Right renal pelvis (tissue), 4 donors: ENCODE measurements at places on chromosomes 16 and 17.

DNA sequence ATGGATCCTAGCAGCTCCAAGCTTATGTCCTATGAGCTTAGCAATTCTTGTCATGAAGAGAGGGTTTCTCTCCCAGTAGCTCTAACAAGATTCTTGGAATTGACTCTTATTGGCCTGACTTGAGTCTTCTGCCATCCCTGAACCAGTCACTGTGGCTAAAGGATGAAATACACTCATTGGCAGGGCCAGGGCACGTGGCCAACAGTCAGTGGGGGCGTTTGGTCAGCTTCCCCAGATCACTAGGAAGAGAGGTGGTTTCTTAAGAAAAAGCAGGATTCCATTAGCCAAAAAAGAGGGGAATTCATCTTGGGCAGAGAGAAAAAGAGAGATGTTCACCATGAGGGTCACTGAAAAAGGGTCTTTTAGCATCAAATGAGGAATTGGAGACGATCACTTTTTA lies 363.2 kb downstream of the SNX29 start:
- DNase-seq: no peak

DNA sequence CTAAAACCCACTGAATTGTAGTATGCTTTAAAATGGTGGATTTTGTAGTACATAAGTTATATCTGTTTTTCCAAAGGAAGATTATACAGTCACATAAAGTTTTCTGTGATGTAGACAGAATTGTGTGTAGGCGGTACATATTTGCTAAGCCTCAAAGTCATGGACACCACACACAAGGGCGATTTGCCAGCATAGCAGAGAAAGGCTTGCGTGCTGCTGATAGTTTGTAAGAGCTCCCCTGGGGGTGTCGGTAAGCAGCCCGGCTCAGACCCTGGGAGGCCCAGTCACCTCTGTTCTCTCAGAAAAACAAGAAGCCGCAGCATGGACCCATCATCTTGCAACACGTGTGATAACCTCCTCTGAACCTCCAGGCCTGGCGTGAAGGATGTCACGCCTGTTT lies 38.3 kb upstream of the AKTIP start:
- DNase-seq: no peak

DNA sequence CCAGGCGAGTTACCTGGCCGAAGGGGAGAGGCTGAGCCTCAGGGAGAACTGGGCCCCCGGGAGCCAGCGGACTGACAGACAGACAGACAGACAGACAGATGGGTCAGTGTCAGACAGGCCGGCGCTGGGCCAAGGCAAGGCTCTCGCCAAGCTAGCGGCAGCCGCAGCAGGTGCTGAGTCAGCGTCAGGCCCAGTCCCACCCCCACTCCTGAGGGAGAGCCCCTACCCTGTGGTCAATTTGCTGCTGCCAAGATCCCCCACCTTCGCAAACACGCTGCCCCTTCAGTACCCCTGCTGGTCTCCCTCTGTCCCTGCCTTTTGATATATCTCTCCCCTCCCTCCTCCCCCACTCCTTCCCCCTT lies 1.5 kb downstream of the FGF11 start:
- no peak for DNase-seq

DNA sequence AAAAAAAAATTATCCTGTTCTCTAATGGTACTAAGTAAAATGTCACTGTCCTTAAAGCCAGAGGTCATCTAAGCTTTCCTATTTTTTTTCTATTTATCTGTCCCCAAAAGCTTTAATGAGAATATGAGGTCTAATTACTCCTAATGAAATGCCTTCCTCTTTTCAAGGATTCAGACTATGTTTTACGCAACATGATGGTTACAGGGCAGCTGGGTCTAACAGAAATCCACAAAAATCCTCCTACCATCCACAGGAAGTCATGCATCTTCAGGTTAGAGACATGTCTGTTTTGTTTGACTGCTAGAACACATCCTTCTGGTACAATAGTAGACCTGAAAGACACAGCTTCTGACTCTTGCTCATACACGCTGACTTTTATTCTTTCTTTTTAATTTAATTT lies 29.7 kb upstream of the NSRP1 start:
- DNase-seq: no peak

DNA sequence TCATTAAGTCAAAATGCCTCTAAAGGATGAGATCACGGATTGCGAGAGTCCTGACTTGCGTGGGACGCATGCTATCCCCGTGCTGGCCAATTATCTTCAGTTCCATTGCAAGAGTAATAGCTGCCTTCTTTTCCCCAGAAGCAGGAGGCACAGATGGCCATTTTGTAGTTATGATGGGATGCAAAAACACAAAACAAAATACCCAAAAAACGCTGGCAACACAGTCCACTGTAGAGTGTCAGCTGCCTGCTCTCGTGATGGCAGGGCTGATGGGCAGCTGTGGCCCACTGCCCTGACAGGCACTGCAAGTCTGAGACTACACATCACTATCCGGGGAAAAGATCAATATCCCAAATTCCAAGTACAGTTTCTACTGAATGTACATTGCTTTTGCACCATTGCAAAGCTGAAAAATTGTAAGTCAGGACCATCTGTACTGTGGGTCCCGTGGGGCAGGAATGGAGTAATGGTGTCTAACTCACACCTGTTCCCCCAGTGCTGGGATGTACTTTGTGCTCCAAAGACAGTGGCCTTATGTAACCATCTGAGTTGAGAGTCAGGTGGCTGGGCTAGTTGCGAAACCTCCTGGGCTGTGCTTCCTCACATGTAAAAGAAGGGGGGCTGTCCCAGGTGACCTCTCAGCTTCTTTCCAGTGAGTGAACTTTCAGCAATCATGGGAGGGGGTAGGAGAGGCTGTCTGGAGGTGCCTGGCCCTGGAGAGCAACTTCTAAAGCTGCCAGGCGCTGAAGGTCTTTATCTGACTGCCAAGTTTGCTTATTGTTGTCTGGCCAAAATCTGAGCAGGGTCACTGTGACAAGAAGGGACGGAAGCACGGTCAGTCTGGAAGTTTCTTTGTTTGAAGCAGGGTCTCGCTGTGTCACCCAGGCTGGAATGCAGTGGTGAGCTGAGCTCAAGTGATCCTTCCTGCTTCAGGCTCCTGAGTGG lies 4.7 kb downstream of the SLC47A1 start:
- DNase-seq: no peak

DNA sequence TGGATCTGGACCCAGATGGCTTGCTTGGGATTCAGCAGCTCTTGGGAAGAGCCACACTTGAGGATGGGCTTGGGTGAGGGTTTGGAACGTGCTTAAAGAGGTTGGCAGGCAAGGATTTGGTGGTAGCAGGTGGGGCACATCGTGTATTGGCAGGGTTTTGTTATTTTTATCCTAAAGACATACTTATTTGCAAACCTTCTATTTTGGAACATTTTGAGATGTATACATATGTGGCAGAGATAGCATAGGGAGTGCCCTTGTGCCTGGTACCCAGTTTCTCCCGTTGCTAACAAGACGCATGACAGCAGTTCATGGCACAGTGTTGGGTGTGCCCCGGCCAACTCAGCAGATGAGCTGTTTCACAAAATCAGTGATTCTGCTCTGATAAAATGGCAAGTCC lies 9.1 kb downstream of the BANP start:
- DNase-seq: no peak

DNA sequence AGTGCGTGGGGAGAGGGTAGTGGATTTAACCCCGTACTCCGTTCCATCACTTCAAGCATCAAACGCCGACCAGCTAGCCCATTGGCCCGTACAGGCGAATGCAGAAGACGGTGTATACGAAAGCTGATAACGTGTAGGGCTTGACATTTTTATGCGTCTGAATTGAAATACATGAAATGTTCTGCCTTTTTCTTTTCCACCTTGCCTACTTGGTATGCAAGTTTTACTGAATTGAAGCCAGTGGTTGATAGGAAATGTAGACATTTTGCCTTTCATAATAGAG lies 834 bp upstream of the STAT3 start:
- no peak for DNase-seq

DNA sequence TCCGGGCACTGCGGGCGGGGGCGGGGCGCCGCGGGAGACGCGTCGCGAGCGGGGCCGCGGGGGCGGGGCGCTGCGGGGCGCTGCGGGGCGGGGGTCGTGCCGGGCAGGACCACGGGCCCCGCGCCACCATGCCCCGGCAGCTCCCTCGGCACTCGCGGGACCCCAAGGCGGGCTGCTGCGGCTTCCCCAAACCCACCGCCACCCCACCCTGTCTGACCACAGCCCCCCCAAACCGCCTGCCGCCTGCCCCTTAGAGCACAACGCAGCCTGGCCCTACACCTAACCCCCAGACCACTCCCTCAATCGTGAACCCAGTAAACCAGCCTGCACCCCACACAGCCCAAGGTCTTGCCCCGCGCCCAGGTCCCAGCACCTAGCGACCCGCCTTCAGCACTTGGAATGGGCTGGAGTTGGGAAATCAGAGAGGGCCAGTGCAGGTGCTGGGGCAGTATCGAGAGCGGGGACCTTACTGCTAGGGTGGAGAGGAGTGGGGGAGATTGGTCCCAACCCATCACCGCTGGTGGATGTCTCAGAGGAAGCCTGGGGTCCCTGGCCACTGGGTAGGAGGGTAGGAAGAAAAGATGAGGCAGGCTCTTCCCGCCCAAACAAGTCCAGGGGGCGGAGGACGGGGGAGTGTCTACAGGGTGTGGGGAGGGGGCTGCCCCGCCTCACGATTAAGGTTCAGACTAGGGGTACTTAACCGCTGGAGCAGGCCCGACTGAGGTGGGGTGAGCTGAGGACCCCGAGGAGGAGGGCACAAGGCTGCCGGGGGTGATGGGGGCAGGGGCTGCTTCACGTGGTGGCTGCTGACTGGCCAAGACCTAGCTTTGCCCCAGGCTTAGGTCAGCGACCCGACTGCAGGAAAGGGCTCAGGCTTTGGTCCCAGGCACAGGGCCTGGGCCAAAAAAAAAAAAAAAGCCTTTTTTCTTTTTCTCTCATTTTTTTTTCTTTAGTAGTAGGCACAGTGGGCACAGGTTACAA lies 539 bp upstream of the VAMP2 start:
- DNase-seq: no peak
